Fibroblast of upper back skin (primary cell): ENCODE measurements at places on chromosomes 12 and 14.
A peak's percentile ranks its signal among the peaks of the same experiment; 100 is the strongest.

DNA sequence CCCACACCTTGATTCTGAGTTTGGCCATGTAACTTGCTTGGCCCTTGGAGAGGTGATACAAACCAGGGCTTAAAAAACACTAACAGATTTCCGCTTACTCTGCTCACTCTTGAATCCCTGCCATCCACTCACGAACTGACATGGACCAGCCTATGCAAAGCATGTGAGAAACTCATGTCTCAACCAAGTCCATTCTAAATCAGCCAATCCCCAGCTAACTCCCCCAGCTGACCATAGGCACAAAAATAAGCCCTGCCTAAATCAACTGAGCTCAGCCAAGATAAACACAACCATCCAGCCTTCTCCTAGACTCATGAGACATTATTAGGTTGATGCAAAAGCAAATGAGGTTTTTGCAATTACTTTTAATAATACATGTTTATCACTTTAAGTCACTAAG, 353.9 kb upstream of the TBX3 start:
- DNase-seq, result no peak

- DNase-seq, result no peak
These were observed 314.3 kb downstream of the RAD51B start for GRCh38 chr14:68133856-68134255.

- DNase-seq, result peak; percentile 28
These were observed 7.1 kb upstream of the LGMN start for GRCh38 chr14:92755495-92755894.

DNA sequence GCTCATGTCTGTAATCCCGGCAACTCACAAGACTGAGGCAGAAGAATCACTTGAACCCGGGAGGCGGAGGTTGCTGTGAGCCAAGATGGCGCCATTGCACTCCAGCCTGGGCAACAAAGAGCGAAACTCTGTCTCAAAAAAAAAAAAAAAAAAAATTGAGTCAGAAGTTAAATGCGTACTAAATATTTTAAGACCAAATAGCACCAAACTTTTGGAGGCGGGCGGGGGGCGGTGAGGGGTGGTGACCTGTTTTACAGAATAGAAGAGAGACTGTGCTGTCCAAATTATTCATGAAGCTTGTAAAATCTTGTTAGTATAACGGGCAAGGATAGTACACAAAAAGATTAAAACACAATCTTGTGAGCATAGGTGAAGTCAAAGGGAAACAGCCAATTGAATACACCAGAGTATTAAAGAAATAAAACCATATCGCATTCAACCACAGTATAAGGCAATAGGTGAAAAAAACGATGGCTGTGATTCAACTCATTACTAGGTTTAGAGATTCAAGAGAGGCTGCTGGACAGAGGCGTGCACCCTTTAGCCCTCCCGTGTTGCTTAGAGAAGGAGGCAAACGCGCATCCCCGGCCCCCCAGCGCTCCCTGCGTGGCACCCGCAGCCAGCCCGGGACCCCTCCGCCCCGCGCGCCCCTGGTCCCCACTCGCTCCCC, 571 bp downstream of the ZNF891 start:
- no peak for DNase-seq

DNA sequence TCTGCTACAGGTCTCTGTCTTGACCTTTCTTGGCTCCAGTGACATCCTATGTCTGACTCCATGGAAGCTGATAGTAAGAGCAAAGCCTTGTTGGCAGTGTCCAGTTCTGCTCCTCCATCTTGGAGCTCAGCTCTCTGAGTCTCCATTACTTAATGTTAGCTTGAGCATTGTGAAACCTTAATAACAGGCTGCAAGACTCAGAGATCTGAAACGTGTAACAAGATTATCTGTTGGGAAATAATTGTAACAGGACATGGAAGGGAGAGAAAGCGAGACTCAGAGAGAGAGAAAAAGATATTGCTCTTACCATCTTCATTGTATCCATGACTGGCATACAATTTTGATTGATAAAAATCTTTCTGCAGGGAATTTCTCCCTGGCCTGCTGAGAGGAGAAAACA, 1365.7 kb downstream of the AACS start:
- DNase-seq, result no peak

DNA sequence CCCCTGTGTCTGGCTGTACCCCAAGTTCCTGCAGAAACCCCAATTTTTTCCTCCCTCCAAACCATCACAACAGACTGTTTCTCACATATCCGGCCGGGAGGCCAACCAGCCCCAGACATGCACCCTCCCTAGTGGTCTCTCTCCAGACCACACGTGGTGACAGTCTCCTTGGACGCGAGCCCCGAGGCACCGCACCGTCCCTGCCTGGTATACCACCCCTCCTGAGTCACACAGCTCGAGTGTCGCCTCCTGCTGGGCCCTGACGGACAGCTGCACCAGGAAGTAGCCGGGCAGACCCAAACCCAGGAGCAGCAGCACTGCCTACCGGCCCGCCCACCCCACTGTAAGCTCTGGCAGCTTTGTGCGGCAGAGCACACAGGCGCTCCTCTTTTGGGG, 97.4 kb downstream of the RFLNA start:
- DNase-seq, result peak; percentile 75

DNA sequence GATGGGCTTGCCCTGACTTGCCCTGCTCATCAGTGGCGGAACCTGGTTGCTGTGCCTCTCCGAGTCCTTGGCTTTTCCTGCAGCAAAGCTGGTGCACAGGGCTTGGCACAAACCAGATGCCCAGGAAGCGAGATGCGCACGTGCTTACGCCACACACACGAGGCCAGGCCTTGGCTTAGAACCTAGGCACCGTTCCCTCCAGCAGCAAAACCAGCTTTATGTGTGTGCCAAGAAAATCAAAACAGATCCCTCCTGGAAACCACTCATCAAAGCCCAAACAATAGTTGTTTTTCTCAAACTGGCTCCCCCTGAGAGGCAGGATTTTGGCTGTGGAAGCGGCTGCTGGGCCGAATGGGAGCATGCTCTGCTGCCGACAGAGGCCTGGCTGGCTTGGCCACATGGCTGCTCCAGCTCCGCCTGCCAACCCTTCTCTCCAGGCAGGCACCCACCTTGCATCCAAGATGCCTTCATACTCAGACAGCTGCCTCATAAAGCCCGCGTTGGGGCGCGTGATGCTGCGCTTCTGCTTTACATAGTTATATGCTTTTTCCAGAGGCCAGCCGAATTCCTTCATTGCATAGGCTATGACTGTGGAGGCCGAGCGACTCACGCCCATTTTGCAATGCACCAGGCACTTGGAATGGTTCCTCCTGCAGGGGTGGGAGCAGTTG, 58.7 kb downstream of the SSH1 start:
- peak; percentile 86 for DNase-seq

DNA sequence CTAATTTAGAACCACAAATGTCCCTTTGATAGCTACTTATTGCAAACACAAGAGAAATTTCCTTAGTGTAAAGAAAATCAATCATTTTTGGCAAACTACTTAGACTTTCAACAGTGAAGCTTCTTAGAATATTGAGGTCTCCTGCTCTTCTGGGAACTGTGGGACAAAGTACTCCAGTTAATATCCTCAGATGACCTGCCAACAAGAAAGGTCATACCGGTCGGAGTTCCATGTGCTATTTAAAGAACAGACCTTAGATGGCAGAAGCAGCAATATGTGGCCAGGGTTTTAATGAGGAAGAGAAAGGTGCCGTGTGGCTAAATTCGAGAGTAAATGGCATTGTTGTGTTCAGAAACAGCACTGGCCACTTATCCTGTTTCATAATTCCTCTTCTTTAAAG, 114.7 kb upstream of the AMIGO2 start:
- no peak for DNase-seq

- no peak for DNase-seq
These were observed 1.6 kb upstream of the HPD start for GRCh38 chr12:121860257-121860656.

- no peak for DNase-seq
These were observed 20.3 kb downstream of the FCF1 start for GRCh38 chr14:74733221-74733620.
